Activated naive CD4-positive, alpha-beta T cell treated with Interleukin-2 at 50 U/mL for 16 hours (primary cell): ENCODE measurements at places on chromosomes 4 and X.

DNA sequence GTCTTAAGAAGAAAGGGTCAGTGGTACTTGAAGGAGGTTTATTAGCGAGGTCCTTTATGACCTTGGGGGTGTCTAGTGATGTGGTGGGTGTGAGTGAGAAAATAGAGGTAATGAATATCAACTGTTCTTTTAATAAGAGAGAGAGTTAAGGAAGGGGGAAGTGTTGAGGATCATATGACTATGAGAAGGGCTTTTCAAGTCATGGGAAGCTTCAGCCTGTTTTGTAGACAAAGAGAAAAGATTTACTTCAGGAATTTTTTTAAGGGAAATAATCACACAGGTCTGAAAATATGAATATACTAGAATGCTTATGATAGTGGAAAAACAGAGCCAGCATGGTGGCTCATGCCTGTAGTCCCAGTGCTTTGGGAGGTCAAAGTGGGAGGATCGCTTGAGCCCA lies 41.3 kb upstream of the MTMR1 start:
- DNase-seq: no peak

DNA sequence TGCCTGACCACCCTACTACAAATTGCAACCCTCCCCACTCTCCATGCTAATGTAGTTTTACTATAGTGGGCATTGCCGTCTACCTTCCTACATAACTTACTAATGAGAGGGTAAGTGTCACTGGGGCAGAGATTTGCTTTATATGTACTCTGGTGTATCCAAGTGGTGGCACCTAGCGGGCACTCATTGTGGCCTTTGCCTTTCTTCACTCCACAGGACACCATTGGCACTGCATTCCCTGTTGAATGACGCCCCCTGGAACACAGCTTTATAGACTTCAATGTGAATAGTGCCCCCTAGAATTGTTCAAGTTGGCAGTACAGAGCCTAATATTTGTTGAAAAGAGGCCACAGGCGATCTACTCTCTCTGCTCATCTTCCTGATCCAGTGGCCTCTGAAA lies 215.8 kb downstream of the MID1IP1 start:
- no peak for DNase-seq

GRCh38 chrX:132407691-132408090 lies 81.1 kb downstream of the MBNL3 start:
- no peak for DNase-seq

GRCh38 chr4:174274436-174274835 lies 9.0 kb downstream of the FBXO8 start:
- DNase-seq: no peak

GRCh38 chrX:17047224-17047623 lies 100.8 kb downstream of the REPS2 start:
- DNase-seq: no peak

GRCh38 chr4:151227731-151228130 lies 49.2 kb upstream of the PRSS48 start:
- DNase-seq: no peak
